Kidney epithelial cell (primary cell): ENCODE measurements at places on chromosomes 6 and 20. TPM values are rescaled to one million over a fixed set of nuclear protein-coding genes. Genes with fewer than 3 reads are reported as not detected.

The LPIN3 gene
- total RNA-seq = 14.7 and 18.2 TPM in 2 replicates

The CAPN11 gene
- not detected in 2 replicates for total RNA-seq

The TRIM38 gene
- 4.5 and 4.7 TPM in 2 replicates for total RNA-seq

The APOBEC2 gene
- not detected in 2 replicates for total RNA-seq

The GNRH2 gene
- 0.27 TPM in 1 of 2 replicates, not detected in the other for total RNA-seq

The C6orf132 gene
- total RNA-seq = 18.9 and 24.2 TPM in 2 replicates

The OXT gene
- total RNA-seq = not detected in 2 replicates

The POM121L2 gene
- not detected in 2 replicates for total RNA-seq

The BPI gene
- not detected in 2 replicates for total RNA-seq

The HACE1 gene
- total RNA-seq = 11.2 and 18.9 TPM in 2 replicates

The ARFRP1 gene
- total RNA-seq = 47.7 and 56.9 TPM in 2 replicates

The IL17A gene
- not detected in 2 replicates for total RNA-seq

The LGSN gene
- total RNA-seq = not detected in 2 replicates

The TJAP1 gene
- total RNA-seq = 31.7 and 42.7 TPM in 2 replicates

The STK4 gene
- total RNA-seq = 20.1 and 27.1 TPM in 2 replicates

The PROKR2 gene
- total RNA-seq = not detected in 2 replicates

The CALHM6 gene
- 0.75 and 4.8 TPM in 2 replicates for total RNA-seq

The CNR1 gene
- total RNA-seq = 0.92 and 1.2 TPM in 2 replicates

The DNMT3B gene
- total RNA-seq = 7.5 and 9.0 TPM in 2 replicates

The ZBTB46 gene
- 7.2 and 7.8 TPM in 2 replicates for total RNA-seq

GRCh38 chr6:23316131-23316530 lies 746.8 kb downstream of the HDGFL1 start:
- DNase-seq = no peak

GRCh38 chr20:3371754-3372153 lies 35.7 kb downstream of the DNAAF9 start:
- DNase-seq = no peak

DNA sequence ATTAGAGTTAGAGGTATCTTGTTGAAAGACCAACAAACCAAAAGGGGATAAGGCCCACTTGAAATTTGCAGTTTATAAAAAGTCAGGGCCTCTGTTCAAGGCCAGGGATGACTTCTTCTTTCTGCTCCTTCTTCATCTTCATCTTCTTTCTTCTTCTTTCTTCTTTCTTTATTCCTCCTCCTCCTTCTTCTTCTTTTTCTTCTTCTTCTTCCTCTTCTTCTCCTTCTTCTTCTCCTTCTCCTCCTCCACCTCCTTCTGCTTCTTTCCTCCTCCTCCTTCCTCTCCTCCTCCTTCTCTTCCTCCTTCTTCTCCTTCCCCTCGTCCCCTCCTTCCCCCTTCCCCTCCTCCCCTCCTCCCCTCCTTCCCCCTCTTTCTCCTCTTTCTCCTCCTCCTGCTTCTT lies 18.4 kb upstream of the ZNF292 start:
- DNase-seq = no peak

- DNase-seq = peak; percentile 61
Observed at GRCh38 chr6:121666814-121667213, 231.4 kb downstream of the GJA1 start.

GRCh38 chr20:11261533-11262000 lies 587.8 kb upstream of the JAG1 start:
- DNase-seq = peak; percentile 82

DNA sequence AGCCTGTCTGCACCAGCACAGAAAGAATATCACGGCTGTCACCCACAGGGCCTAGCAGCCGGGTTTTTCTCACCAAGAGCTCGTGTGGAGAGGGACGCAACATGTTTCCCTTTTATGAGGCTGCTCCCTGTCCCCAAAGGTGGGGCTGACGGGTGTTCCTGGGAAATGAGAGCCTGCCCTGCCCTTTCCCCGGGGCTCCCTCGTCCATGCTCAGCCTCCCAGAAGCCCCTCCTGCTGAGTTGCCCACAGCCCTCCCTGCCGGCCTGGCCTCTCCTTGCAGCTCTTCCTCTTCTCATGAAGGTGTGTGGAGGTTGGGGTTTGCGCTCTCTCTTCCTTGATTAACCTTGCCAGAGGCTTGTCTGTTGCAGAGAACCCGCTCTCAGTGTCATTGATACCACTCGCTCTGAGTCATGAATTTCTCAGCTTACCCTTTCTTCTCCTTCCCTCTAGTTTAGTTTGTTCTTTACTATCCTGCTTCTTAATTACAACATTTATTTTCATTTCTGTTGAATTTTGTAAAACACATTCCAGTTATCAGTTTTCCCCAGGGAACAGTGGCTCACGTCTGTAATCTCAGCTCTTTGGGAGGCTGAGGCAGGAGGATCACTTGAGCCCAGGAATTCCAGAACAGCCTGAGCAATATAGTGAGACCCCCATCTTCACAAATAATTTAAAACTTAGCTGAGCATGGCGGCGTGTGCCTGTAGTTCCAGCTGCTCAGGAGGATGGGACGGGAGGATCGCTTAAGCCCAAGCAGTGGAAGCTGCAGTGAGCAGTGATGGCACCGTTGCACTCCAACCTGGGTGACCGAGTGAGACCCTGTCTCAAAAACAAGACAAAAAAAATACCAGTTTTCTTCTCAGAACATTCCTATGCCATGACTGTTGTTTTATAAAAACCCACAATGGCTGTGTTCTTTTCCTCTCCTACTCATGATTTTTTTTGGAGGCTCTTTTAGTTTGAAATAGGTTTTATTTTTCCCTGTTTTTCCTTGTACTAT lies 103.8 kb downstream of the TMEM242 start:
- DNase-seq = no peak

- DNase-seq = no peak
Observed at GRCh38 chr20:37257988-37258387, 3.6 kb downstream of the GHRH start.

GRCh38 chr6:101434601-101435000 lies 41.1 kb downstream of the GRIK2 start:
- no peak for DNase-seq

DNA sequence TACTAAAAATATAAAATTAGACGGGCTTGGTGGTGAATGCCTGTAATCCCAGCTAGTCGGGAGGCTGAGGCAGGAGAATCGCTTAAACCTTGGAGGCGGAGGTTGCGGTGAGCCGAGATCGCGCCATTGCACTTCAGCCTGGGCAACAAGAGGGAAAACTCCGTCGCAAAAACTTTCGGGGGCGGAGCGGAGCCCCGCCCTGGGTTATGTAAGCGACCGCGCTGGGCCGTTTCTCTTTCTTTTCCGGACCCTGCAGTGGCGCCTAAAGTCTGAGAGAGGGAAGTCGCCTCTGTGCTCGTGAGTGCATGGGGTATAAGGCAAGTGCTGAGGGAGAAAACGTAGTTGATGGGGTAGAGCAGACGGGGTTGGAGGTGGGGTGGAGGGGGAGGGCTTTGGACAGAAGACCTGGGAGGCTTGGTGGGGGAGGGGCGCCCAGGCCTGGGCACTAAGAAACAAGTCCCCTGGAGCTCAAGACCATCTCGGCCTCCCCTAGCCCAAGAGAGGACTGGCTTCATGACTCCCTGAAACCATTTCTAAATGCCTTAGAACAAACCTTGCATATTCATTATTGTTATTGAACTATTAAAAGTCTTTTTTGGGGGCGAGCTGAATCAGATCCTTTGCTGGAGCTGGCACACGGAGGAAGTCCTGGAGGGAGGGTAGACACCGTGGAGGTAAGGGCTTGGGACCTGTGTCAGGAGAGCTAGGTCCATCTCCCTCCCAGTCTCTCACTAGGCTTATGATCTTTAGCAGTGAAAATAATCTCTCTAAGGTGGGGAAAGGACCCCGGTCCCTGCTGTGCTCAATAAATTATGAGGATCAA lies 2.7 kb upstream of the MICA start:
- DNase-seq = no peak

- no peak for DNase-seq
Observed at GRCh38 chr6:165941249-165941775, 226.3 kb downstream of the TBXT start.

- peak; percentile 1 for DNase-seq
Observed at GRCh38 chr20:46215913-46216707, 92.2 kb downstream of the CDH22 start.

DNA sequence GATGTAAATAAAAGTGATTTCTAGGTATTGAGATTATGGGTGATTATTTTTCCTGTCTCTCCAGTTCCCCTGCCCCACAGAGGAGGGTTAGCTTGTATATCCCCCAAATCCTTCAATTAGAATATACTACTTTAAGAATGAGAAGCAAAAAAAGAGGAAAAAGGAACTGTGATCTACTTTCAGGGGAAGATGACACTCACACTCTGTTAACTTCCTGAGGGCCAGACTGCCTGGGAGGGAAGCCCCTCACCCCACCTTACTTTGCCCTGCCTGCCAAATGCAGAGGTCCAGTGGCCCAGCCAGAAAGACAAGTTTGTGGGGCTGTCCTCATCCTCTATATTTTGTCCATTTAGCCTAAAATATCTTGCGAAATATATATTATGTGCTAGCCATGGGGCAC lies 9.2 kb upstream of the LY86 start:
- DNase-seq = no peak

GRCh38 chr20:41655962-41656618 lies 37.9 kb upstream of the CHD6 start:
- DNase-seq = no peak

GRCh38 chr6:142112451-142113061 lies 20.2 kb upstream of the GJE1 start:
- peak; percentile 35 for DNase-seq

GRCh38 chr6:24274441-24275083 lies 83.3 kb downstream of the DCDC2 start:
- no peak for DNase-seq

DNA sequence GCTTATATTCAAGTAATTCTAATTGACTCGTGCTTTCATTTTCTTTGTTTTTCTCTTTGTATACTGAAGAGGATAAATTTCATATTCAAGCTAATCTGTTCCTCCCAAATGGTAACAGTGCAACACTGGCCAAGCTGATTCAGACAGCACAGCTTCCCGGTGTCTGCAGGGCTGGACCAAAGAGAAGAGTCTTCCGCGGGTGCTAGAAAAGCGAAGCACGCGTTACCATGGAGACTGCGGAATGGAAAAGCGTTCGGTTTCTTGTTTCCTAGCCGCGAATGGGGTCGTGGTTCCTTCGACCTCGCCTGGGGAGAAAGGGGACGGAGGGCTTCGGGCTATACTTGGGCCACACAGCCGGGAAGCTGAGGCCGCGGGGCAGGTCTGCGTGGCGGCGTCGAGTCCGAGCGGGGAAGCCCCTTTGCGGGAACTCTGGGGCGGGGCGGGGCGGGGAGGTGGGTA lies 6.2 kb upstream of the ZNF311 start:
- DNase-seq = peak; percentile 16

GRCh38 chr6:51045548-51045947 lies 226.9 kb downstream of the TFAP2B start:
- no peak for DNase-seq

- DNase-seq = no peak
Observed at GRCh38 chr20:38159957-38160756, 4.9 kb downstream of the TGM2 start.

DNA sequence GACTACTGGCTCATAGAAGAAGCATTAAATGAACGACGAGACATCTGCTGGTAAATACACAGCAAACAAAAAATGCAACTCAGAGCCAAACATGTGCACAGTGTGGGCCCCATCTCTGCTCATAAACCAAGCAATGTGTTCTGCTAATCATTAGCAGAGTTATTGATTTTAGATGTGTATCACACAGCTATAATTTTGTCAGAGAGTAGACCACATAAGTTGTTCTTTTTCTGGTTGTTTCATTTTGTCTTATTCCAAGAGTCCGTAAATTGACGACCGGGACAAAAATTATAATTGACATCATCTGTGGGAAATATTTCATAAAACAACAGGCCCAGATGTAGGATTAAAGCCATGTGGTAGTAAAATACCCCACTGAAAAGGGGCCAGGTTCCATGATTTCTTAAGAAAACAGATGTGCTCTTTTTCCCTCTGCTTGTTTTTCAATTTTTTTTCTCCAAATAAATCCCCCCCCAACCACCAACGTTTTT lies 423.6 kb downstream of the HAO1 start:
- no peak for DNase-seq

- DNase-seq = no peak
Observed at GRCh38 chr6:12717356-12717755, 789 bp downstream of the PHACTR1 start.

- DNase-seq = peak; percentile 62
Observed at GRCh38 chr6:42746463-42747391, 824 bp upstream of the TBCC start.

GRCh38 chr6:74213995-74214394 lies 518.0 kb downstream of the CD109 start:
- no peak for DNase-seq

DNA sequence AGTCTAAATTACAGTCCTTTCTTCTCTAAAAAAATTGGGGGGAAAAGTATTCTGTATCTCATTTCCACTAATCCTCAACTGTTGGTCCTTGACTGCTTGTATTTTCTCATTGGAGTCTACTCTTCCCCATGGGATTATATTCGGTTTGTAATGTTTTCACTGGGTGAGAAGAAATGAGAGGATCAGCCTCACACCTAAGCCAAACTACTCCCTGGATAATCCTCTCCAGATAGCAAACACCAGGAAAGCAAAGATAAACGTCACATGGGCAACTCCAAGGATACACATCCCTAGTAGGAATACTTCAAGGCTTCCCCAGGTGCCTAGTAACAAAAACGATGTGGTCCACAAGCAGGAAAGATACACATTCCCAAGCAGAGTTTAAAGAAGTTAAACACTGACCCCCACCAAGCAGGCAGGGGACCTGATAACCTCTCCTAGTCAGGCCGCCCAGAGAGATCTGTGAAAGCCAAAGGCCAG lies 53.9 kb upstream of the SOX4 start:
- no peak for DNase-seq

DNA sequence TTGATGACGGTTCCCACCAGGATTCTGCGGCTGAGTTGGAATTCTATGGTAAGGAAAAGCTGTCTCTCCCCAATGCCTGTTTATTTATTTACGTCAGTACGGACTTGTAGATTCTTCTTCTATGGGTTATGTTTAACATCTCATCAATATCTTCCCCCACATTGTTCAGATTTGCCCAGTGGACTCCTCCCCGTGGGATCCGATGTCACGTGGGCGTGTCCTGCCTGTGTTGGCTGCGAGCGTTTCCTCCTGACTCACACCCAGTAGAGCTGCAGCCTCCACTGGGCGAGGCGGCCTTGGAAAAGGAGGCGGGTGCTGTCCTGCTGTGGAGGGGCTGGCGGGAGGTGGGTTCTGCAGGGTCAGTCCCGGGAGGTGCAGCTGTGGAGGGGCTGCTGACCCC lies 46.8 kb upstream of the SLCO4A1 start:
- no peak for DNase-seq

DNA sequence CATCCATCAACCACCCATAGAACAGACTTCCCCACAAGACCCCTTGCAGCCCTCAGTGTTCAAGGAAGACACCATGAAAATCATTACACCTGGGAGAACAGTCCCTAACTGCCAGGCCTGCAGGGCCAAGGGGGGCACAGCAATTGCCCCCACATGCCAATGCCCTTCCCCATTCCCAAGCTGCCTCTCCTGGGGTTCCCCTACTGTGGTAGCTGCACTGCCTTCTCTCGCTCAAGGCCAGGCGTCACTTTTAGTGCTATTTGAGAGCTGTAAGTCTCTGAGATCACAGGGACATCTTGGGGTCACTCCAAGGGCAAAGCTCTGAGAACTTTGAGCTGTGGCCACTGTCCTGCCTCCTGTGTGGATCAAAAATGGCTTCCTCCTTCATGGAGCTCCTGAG lies 6.0 kb upstream of the ACSS1 start:
- DNase-seq = no peak
